ENCODE measurements at places on chromosomes 1 and 21. TPM values are rescaled to one million over a fixed set of nuclear protein-coding genes. Genes with fewer than 3 reads are reported as not detected.

DNA sequence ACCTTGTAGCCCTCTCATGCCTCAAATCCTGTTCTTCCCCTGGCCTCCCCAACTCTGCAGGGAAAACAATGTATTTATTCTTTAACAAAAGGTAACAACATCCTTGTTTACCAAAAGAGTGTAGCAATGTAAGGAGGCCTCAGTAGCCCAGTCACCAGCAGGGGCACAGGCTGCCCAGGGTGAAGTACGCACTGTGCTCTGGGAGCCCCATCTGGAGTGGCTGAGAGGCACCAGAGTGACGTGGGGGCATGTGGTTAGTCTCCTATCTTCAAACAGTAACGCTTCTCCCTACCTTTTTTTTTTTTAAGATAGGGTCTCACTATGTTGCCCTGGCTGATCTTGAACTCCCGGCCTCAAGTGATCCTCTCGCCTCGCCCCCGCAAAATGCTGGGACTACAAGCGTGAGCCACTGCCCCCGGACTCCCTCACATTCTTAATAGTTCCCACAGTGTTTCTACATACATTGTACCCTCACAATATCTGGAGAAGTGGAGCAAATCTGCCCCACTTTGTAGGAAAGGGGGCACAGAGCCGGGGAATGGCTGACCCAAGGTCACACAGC lies 51.3 kb upstream of the ECE1 start:
- DNase-seq = no peak

The ISG15 gene
- 76.2 TPM for total RNA-seq

DNA sequence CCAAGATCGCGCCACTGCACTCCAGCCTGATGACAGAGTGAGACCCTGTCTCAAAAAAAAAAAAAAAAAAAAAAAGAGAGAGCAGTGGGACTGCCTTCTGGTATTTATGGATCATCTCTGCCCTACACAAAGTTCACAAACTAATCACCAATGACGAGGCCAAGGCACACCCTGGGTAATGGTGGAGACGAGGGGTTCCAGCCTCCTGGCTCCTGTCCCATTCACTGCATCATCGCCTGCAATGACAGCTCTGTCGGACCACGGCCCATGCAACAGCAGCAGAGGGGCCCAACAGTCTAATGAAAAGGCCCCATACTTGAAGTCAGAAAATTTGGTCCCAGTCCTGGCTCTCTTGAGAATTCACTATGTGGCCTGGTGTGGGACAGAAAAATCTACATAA lies 2.9 kb upstream of the BTG2 start:
- no peak for DNase-seq

DNA sequence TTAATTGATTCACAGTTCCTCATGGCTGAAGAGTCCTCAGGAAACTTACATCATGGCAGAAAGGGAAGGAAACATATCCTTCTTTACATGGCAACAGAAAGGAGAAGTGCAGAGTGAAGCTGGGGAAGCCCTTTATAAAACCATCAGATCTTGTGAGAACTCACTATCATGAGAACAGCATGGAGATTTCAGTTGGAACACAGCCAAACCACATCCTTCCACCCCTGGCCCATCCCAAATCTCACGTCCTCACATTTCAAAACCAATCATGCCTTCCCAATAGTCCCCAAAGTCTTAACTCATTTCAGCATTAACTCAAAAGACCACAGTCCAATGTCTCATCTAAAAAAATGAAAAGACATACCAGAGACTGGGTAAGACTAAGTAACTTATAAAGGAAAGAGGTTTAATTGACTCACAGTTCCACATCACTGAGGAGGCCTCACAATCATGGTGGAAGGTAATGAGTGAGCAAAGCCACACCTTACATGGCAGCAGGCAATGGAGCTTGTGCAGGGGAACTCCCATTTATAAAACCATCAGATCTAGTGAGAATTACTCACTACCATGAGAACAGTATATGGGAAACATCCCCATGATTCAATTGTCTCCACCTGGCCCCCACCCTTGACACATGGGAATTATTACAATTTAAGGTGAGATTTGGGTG lies 105.2 kb downstream of the MRPL39 start:
- DNase-seq = peak; percentile 13

DNA sequence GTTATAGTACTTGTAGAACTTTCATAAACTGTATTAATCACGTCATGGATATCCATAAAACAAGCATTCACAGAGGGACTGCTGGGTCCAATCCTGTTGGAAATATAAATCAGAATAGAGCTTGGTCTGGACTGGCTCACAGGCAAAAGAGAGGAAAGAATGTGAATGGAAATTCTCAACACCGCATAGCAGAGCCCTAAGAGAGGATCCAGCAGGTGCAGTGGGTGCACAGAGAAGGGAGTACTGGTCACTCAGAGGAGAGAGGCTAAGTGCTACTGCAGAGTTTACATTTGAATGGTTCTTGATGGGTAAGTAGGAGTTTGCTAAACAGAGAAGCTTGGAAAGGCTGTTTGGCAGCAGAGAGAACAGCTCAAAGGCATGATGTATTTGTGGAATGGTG lies 231.7 kb downstream of the PAPPA2 start:
- no peak for DNase-seq

GRCh38 chr1:932776-933602 lies 9.3 kb downstream of the SAMD11 start:
- DNase-seq = no peak

GRCh38 chr1:40786171-40786994 lies 2.8 kb downstream of the KCNQ4 start:
- DNase-seq = no peak

The DDI2 gene
- total RNA-seq = 15.3 TPM

GRCh38 chr1:17826165-17826488 lies 71.0 kb downstream of the ACTL8 start:
- DNase-seq = no peak

GRCh38 chr1:51726051-51726450 lies 109.2 kb downstream of the OSBPL9 start:
- no peak for DNase-seq

GRCh38 chr1:17672226-17672625 lies 82.9 kb upstream of the ACTL8 start:
- no peak for DNase-seq

The ILDR2 gene
- 0.27 TPM for total RNA-seq

DNA sequence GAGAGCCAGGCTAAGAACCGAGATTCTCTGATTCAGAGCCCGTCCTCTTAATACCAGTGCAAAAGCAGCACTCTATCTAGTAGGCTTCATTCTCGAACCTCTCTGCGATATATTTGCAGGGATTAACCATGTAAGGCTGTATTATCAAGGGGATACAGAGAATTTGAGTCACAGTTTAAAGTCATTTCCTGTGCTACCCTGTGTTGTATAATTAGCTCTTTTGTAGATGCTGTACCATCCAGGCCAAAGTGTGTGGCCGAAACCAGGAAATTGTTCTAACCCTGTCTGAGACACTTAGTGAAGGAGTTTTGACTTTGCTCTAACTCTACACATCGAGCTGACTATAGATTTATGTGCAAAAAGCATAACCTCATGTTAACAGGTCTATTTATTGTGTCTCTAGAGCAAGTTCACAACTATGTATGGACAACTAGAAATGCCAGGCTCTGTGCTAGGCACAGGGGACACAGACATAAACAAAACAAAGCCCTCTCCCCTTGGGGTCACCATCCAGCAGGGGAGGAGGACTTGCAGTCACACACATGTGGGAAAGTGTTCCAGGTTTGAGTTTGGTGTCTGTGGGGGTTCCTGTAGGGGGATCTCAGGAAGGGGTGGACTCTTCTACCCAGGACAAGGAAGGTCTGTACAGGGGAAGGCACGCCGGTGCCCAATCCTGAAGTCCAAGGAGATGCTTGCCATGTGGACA lies 182.2 kb downstream of the DHRS3 start:
- DNase-seq = no peak

The TMEM82 gene
- total RNA-seq = not detected

DNA sequence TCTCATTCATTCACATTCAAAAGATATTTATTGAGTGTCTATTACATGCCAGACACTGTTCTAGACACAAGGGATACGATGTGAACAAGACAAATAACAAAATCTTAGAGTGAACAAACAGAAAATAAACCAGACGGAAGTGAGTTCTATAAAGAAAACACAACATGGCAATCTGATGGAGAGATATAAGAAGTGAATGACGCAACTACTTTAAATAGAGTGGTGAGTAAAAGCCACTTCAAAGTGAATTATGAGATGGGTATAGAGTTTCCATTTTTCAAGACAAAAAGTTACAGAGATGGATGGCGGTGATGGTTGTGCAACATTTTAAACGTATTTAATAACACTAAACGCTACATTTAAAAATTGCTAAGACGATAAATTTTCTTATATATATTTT lies 75.4 kb downstream of the CEP170 start:
- no peak for DNase-seq

DNA sequence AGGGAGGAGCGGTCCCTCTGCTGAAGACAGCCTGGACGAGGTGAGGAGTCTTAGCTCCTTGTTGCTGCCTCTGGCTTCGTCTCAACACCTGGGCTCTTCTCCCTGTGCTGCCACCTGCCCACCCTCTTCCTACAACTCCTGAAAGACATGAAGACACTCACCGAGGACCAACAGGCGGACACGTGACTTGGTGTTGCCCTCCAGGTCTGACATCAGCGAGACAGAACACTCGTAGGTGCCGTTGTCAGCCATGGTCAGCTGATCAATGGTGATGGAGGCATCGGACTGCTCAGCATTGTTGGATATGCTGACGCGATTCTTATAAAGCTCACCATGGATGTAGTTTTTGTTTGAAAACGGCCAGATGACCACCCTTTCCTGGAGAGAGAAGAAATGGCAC lies 21.4 kb downstream of the GPA33 start:
- DNase-seq = no peak

GRCh38 chr1:184970691-184971161 lies 3.6 kb downstream of the NIBAN1 start:
- DNase-seq = no peak

Data from hematopoietic multipotent progenitor cell (in vitro differentiated cells).